ENCODE measurements at places on chromosomes 5 and 9. TPM values are rescaled to one million over a fixed set of nuclear protein-coding genes. Genes with fewer than 3 reads are reported as not detected.

GRCh38 chr5:82754036-82754746, 323.0 kb downstream of the TMEM167A start:
- no peak overlapping the region for H3K27ac ChIP-seq
- H3K4me1 ChIP-seq = no peaks in the 10 kb centered on the region
- no peaks in the 10 kb centered on the region for H3K27me3 ChIP-seq
- no peak overlapping the region for H3K4me3 ChIP-seq
- no peak for DNase-seq

DNA sequence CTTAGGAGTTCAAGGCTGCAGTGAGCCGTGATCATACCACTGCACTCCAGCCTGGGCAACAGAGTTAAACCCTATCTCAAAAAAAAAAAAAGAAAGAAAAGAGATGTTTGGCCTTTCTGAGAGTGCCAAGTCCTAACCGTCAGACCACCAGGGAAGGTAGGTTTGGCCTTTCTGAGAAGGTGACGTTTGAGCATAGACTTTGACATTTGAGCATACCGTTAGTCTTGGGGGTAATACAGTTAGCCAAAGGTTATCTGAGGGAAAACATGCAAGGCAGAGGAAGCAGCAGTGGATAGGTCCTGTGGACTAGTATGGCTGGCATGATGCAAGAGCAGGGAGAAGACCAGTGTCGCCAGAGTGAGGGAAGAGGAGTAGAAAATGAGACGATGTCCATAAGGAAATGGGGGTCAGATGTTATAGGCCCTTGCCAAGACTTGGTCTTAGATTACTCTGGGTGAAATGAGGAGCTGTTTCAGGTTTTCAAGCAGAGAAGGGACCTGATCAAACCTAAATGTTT, 50.2 kb downstream of the HSDL2 start:
- H3K36me3 ChIP-seq = no peaks in the 10 kb centered on the region
- no peak for DNase-seq
- H3K4me3 ChIP-seq = no peak overlapping the region
- H3K27ac ChIP-seq = no peak overlapping the region
- no peaks in the 10 kb centered on the region for H3K4me1 ChIP-seq
- no peaks in the 10 kb centered on the region for H3K27me3 ChIP-seq

DNA sequence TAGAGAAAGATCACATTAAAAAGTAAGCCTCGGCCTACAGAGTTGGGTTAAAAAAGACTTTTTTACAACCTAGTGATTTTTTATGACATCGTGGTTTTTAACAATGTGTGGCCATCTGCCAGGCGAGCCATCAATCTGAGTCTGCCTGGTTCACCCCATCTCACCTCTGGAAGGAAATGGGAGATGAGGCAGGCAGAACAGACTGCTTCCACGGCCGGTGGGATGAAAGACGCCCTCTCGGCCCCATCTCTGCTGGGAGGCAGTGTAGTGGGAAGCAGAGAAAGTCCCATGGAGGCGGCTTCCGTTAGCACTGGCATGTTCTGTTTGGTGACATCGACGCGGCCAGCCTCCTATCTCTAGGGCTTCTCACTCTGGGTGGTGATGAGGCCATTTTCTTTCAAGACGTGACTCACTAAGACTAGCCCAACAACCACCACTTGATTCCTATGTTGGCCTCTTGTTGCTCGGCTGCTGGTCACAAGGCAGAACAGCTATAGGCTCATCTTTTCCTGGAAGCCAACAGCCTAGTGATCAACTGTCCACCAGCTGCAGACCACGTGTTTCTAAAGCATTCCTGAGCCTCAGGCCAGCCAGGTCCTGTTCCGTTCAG, 132.4 kb upstream of the OTULINL start:
- H3K4me3 ChIP-seq = no peak overlapping the region
- no peaks in the 10 kb centered on the region for H3K36me3 ChIP-seq
- DNase-seq = no peak
- no peaks in the 10 kb centered on the region for H3K27me3 ChIP-seq
- H3K4me1 ChIP-seq = no peaks in the 10 kb centered on the region
- H3K27ac ChIP-seq = peak overlapping the region; percentile 73

GRCh38 chr5:945691-946551, 53.2 kb downstream of the TRIP13 start:
- no peak overlapping the region for H3K27ac ChIP-seq
- no peak overlapping the region for H3K4me3 ChIP-seq
- no peaks in the 10 kb centered on the region for H3K36me3 ChIP-seq
- no peak for DNase-seq
- no peaks in the 10 kb centered on the region for H3K27me3 ChIP-seq

Gene TAF1L
- total RNA-seq = not detected

Gene MPDZ
- 62.8 TPM for total RNA-seq

DNA sequence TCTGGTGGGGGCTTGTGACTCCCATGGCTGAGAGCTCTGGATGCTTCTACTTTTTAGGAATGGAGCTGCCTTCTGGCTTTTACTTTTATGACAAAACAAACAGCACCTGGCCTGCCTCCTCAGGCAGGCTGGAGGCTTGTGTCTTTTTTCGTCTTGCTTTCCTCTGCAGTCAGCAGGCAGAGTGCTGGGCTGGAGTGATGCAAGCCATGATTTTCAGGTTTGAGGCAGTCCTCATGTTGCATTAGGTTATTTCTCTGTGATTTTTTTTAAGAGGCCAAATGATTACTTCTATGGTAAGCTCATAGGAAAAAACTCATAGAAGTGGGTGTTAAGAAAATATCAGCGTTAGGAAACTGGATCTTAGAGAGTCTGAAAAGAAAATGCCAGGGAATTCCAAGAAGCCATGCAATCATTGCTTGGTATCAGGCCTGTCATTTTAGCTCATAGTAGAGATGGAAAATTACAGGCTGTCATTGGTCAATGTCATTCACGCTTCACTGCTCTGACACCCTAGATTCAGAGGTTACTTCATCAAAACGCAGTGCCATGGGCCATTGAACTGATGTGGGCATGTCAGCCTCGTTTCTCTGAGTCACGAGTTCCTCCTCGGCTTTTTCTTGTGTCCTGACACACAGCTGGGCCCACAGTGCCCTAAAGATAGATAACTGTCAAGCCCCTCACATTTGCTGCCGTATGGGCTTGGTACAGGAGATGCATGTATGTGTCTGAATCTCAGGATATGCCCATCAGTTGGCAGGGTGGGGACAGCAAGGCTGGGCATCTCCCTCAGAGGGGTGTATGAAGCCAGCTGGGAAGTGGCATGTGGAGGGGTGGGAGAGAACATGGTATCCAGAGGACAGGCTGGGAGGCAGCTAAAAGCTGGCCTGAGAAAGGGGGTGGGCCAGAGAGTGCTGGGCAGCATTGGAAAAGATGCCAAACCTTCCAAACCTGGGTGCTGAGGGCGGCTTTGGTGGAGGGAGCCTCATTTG, 151.8 kb downstream of the HSPA4 start:
- H3K27ac ChIP-seq = no peak overlapping the region
- DNase-seq = no peak
- H3K4me1 ChIP-seq = no peaks in the 10 kb centered on the region
- H3K36me3 ChIP-seq = no peaks in the 10 kb centered on the region
- H3K27me3 ChIP-seq = no peaks in the 10 kb centered on the region

Gene FBXL7
- 18.2 TPM for total RNA-seq

DNA sequence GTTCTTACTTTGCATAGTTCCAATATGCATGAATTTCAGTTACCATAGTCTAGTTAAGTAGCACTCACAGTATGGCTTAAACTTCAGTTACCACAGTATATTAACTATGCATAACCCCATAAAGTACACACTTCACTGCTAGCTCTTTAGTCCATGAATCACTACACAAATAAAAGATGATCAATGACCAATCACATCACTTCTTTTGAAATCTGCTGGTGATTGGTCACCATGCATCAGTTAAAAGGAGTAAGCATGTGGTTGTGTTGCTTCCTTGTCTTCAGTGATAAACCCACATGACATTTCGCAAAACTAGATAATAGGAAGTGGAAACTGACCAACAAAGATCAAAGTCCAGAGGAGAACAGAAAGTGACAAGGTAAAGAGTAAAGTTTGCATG, 79.0 kb downstream of the TAF11L14 start:
- no peak overlapping the region for H3K27ac ChIP-seq
- H3K4me3 ChIP-seq = no peak overlapping the region
- no peak for DNase-seq
- no peaks in the 10 kb centered on the region for H3K4me1 ChIP-seq
- no peaks in the 10 kb centered on the region for H3K27me3 ChIP-seq

Gene ARHGEF37
- 23.5 TPM for total RNA-seq

GRCh38 chr5:15609076-15609725, 109.2 kb downstream of the FBXL7 start:
- H3K36me3 ChIP-seq = no peaks in the 10 kb centered on the region
- DNase-seq = no peak
- H3K4me1 ChIP-seq = no peaks in the 10 kb centered on the region
- no peak overlapping the region for H3K4me3 ChIP-seq
- H3K27me3 ChIP-seq = no peaks in the 10 kb centered on the region

DNA sequence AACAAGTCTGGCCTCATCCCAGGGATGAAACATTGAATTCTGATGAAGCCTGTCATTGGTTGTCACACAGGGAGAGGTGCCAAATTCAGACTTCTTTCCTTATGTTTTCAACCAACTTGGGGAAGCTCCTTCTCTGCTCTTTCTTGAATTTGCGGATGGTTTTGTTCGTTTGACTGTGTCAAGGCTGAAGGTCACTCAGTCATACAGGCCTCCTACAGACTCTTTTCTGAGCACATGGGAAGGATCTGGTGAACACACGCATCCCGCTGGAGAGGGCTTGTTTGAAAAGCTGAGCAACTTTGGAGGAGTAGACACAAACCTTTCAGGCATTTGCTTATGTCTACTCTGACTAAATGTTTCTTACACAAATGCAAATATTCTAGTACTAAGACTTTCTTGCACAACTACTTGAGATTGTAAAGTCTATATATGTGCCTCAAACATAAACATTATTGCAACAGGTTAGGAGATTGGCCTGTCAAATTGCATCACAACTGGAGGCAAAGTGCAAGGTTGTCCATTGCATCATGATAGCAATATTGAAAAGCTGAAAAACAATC, 151.5 kb upstream of the NR3C1 start:
- no peak overlapping the region for H3K27ac ChIP-seq
- H3K36me3 ChIP-seq = no peaks in the 10 kb centered on the region
- H3K27me3 ChIP-seq = no peaks in the 10 kb centered on the region
- no peak overlapping the region for H3K4me3 ChIP-seq

DNA sequence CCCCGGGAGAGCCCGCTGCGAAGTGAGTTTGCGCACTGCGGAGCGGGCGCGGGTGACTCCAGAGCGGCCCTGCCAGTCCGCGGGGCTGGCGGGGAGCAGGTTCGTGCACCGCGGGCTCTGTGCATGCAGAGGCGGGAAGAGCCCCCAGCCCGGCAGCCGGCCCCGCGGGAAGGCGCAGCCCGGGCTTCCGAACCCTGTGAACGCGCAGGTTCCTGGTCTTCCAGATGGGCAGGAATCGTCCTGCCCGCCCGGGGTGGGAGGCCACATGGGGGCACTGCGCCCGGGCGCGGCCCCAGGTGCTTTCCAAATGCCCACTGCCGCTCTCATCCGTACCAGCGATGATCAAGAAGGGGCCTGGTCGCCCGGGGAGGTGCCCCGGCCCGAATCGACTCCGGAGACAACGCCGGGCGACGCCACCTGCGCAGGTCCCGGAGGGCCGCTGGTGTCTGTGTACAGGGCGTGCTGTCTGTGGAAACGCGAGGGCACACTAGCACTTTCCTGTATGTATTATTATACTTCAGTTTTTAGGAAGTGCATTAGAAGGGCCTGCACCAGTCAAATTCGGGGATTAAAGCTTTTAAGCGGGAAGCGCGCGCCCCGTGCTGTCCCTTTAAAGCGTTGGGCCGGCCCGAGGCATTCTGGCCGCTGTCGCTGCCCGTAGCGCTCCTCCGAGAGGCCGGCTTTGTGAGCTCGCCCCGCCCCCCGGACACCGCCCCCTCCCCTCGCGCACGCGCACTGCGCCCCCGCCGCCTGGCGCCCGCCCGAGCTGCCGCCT, at the start of gene WDR5:
WDR5 (plus strand) TSS at position 740 of the 775 bp plus-strand sequence. CDS start 3,796 bp downstream, outside the sequence.
- peak within 1 kb of the TSS; percentile 93 for H3K27ac ChIP-seq
- peak; percentile 96 for DNase-seq
- H3K4me1 ChIP-seq = no peaks in the 10 kb centered on the region
- H3K4me3 ChIP-seq = peak within 1 kb of the TSS; percentile 63
- no peaks in the 10 kb centered on the region for H3K36me3 ChIP-seq
- no peaks in the 10 kb centered on the region for H3K27me3 ChIP-seq

- H3K27me3 ChIP-seq = no peaks in the 10 kb centered on the region
- no peak overlapping the region for H3K4me3 ChIP-seq
- H3K4me1 ChIP-seq = no peaks in the 10 kb centered on the region
- no peak for DNase-seq
- no peak overlapping the region for H3K27ac ChIP-seq
Observed at GRCh38 chr5:38330207-38330606, 71.8 kb downstream of the EGFLAM start.

GRCh38 chr9:115036691-115037090, 81.3 kb downstream of the TNC start:
- no peaks in the 10 kb centered on the region for H3K4me1 ChIP-seq
- H3K4me3 ChIP-seq = no peak overlapping the region
- H3K27me3 ChIP-seq = no peaks in the 10 kb centered on the region
- DNase-seq = no peak
- peaks cover 74% of the 10 kb centered on the region for H3K36me3 ChIP-seq
- peak overlapping the region; percentile 91 for H3K27ac ChIP-seq

- no peaks in the 10 kb centered on the region for H3K36me3 ChIP-seq
- H3K27ac ChIP-seq = no peak overlapping the region
- H3K27me3 ChIP-seq = no peaks in the 10 kb centered on the region
- DNase-seq = no peak
- no peak overlapping the region for H3K4me3 ChIP-seq
- peaks cover 16% of the 10 kb centered on the region for H3K4me1 ChIP-seq
Observed at GRCh38 chr9:72444435-72444834, 77.0 kb upstream of the TMC1 start.

DNA sequence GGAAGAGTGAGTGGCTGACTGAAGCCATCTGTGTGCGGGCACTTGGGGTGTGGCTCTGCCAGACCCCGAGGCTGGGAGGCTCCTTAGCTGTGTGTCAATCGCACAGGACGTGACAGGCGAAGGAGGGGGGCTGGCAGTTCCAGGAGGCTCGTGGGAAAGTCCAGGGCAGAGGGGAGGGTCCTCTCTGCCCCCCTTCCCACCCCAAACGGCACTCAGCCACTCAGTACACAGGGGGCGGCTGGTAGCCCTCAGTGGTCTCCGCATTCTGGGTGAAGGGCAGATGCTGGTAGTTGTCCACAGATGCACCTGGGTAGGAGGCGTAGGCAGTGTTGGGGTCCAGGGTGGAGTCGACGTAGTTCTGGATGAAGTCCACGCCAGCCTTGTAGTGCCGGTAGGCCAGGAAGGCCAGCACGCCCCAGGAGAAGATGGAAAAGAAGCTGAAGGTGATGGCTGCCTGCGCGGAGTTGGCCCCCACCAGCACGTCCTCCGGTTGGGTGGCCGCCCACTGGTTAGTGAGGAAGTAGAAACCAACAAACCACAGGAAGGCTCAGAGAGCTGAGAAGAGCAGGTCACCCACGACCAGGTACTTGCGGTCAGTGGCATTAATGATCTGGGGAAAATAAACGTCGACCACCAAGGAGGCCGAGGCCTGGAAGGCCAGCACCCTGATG, 85.4 kb upstream of the CEP78 start:
- H3K36me3 ChIP-seq = no peaks in the 10 kb centered on the region
- DNase-seq = no peak
- H3K4me1 ChIP-seq = no peaks in the 10 kb centered on the region

Measured in sigmoid colon (tissue), 7 donors.